HT-29 (cell line): ENCODE measurements at places on chromosomes 6 and 20. TPM values are rescaled to one million over a fixed set of nuclear protein-coding genes. Genes with fewer than 3 reads are reported as not detected.

Gene PNPLA1
- total RNA-seq, result 0.23 and 0.38 TPM in 2 replicates

Gene HRH3
- not detected in 2 replicates for total RNA-seq

GRCh38 chr6:16974387-16974673 is 127.5 kb upstream of the STMND1 start:
- DNase-seq, result no peak

Gene PLAGL2
- 6.9 and 7.9 TPM in 2 replicates for total RNA-seq

GRCh38 chr6:121055572-121056163 is 278.6 kb downstream of the TBC1D32 start:
- DNase-seq, result peak; percentile 85

- peak; percentile 35 for DNase-seq
Measured at GRCh38 chr6:133887156-133887879, 1.6 kb upstream of the TCF21 start.

GRCh38 chr20:40882152-40882551 is 146.5 kb upstream of the TOP1 start:
- no peak for DNase-seq

- no peak for DNase-seq
Measured at GRCh38 chr20:44582311-44583025, at the start of gene PKIG. PKIG (plus strand) TSS chr20:44582579; CDS start chr20:44614557, 31,978 bp downstream.

DNA sequence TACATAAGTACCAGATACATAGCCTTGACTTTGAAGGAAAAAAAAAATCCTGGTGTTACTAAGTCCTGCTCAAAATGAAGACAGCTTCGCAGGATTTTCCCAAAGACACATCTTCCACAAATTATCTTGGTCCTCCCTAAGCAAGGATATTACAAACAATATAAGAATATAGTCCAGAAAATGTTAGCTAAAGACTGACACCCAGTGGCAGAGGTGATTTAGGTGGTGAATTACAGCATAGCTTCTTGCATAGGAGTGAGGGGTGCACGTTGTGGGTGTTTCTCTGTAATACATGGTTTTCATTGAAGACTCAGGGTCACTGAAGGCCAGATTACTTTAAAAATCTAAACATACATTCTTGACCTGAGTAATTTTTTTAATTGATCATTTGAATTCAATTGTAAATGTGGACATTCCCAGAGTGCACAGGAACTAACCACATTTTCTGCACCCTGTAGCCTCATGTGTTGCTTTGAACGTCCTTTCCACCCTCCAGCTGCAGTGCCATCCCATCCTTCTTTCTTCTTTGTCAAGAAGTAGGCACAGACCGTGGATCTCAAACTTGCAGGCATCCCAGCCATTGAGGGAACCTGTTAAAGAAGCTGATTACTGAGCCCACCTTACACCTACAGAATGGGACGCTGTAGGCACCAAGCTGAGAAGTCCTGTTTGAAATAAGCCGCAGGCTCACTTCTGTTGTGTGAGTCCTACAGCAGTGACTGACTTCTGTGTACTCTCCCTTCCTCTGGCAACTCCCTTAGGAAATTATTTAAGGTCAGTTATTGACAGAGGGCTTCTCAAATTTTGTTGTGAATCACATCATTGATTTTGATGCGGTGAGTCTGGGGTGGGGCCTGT is 102.6 kb downstream of the PERP start:
- peak; percentile 60 for DNase-seq
